ENCODE measurements at places on chromosomes 1 and 21.

GRCh38 chr1:61921435-61921834, 179.2 kb downstream of the PATJ start:
- DNase-seq: no peak

DNA sequence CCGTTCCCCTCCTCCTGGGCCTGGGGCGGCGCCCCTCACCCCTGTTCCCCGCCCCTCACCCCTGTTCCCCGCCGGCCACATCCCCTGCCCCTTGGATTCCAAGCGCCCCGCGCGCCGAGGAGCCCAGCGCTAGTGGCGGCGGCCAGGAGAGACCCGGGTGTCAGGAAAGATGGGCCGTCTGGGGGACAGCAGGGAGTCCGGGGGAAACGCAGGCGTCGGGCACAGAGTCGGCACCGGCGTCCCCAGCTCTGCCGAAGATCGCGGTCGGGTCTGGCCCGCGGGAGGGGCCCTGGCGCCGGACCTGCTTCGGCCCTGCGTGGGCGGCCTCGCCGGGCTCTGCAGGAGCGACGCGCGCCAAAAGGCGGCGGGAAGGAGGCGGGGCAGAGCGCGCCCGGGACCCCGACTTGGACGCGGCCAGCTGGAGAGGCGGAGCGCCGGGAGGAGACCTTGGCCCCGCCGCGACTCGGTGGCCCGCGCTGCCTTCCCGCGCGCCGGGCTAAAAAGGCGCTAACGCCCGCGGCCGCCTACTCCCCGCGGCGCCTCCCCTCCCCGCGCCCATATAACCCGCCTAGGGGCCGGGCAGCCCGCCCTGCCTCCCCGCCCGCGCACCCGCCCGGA, at the start of gene TP73:
TSS of gene TP73 (plus strand) at position 587 of the 618 bp plus-strand sequence. CDS start 29,850 bp downstream, outside the sequence.
- no peak for DNase-seq

DNA sequence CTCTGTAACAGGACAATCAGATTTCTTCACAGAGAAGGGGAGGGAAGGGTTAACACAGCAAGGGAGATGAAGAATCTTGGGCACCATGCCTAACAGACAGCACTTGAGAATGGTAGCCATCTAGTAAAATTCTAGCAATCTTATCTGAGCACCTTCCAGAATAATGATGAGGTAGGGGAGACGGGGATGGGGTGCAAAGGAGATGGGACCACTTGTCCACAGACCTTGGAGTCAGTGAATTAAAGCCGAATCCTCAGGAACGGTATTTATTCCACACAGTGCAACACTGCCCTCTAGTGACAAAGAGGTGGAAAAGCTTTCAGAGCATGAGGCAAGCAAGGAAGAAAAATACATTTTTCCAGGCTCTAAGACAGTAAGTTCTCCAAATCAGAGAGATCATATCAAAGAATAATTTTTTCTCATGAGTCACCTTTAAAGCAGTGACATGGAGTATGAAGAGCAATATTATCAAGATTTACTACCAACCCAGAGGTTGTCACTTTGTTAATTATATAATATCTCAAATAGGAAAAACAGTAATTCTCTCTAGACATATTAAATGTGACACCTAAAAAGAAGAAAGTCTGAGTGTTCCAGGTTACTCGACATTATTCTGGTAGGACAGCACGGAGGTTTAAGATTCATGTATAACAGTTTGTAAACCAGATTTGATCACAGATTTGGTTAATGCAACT, 43.3 kb upstream of the LPAR3 start:
- peak; percentile 69 for DNase-seq

- DNase-seq: no peak
Measured at GRCh38 chr1:210371916-210372315, 43.2 kb downstream of the HHAT start.

GRCh38 chr1:103327054-103327719, 198.3 kb upstream of the RNPC3 start:
- no peak for DNase-seq

DNA sequence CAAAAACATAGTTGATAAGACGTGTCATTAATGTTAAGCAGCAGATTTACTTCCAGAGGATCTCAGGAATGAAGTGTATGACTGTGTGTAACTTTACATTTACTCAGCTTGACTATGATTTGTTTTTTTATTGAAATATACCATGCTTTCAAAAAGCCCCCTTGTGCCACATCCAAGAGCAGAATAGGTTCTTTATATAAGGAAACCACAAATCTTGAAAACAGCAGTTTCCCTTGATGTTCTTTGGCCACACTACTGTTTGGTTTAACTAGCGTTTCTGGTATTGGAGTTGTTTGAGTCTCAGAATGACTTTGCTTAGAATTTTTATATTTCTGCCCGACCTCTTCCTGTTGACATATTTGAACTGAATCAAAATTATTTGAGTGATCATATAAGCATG, 25.0 kb downstream of the LRRC8C start:
- DNase-seq: no peak

DNA sequence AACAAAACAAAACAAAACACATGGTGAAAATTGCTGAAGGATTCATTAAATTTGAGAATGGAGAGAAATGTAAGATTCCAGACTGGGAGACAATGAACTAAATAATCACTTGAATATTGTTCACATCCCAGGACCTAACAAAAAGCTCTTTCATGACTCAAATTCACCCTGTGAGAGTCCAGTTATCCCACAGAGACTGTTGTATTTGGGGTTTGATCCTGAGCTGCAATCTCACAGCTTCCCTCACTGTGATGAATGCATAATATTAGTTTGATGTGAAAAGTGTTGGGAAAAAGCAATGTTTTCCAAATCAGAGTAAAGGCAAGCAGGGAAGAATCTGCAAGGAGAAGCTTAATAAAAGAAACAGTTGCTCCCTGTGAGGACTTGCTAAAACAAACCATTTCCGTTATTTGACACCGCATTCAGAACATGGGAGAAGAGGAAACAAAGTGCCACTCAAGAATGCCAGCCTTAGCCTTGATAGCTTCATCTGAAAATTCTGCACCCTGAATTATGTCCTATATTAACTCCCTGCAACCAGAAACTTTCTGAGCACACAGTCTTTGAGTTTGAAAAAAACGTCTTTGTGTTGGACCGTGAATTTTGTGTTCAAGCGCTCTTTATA, 208.8 kb downstream of the DAB1 start:
- DNase-seq: no peak

GRCh38 chr1:204157962-204158361, 6.1 kb upstream of the ETNK2 start:
- DNase-seq: no peak

DNA sequence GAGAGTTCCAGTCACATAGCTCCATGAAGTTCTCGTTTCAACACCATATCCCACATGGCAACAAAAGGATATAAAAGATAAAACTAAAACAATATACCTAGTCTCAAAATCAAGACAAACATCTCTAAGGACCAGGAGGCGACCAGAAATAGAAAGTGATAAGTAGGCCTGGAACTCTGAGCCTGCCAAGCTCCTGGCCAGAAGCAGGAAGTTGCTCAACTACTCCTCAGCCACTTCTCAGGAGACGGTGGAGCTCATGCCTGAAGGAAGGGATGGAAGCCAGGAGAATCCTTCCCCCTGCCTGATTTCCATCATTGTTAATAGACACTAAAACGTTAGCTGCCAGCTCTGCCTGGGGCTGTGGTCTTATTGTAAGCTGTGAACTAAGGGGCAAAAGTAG, 94.7 kb downstream of the DISP1 start:
- peak; percentile 74 for DNase-seq

GRCh38 chr1:218456444-218456843, 111.3 kb downstream of the TGFB2 start:
- no peak for DNase-seq
